ENCODE measurements at places on chromosomes 7 and 10.

- no peak for DNase-seq
Measured at GRCh38 chr7:70040970-70041766, 442.9 kb downstream of the AUTS2 start.

DNA sequence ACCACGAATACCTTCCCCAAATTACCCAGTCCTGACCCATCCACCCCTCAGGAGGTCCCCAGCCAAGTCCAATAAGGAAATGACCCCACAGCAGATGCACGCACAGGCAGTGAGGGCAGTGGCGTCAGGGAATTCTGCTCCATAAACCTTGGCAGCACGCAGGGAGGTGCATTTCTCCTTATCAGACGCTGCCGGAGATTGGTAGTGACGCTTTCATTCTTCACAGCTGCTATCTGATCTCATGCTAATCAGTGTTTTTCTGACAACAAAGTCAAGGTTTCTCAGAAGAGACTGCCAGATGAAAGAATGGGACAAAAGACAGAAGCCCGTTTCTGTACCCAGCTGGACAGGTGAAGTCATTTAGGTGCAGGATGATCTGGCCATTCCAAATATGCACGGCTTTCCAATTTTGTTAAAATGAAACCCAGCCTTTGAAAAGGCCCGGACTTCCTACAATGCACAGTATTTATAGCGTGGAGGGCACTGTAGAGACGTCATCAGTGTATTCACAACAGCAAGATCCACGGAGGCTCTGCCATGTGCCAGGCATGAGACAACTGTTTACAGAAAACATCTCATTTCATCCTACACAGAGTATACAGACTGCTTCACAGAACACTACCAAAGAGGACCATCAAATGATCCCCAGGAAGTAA is 35.3 kb downstream of the DIP2C start:
- no peak for DNase-seq

DNA sequence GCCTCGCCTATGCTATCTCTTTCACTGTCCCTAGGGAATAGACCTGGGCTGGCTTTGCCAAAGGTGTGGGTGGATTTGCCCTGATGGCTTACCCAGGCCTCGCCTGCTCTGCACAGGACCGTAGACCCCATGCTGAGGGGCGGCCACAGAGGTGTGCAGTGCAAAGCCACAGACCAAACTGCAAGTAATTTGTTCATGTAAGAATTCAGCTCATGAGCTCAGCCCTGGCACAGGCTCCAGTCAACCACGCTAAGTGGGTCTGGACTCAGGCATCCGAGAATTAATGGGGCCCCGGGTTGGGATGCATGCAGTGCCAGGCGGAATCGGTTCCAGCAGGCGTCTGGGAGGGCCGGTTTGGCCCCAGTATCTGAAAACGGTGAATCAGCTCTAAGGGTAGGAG is 445.2 kb downstream of the DNAJB6 start:
- no peak for DNase-seq

DNA sequence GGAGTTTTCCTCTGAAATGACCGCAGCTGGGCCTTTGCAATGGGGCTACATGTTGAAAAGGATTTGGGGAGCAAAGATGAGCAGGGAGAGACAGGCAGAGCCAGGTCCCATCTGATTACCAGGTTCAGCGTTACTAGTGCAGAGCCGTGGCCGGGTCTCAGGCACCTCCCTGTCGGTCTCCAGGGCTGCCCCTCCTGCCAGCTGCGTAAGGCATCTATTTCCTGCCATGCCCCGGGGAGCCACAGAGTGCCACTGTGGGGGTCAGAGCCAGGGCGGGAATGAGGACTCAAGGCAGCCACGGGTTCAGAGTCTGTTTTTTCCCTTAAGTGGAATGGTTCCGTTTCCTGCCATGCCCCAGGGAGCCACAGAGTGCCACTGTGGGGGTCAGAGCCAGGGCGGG is 382.6 kb upstream of the SHH start:
- DNase-seq, result no peak

GRCh38 chr7:150380463-150380862 is 1.3 kb downstream of the ZNF775 start:
- no peak for DNase-seq

- no peak for DNase-seq
Measured at GRCh38 chr7:28841766-28842165, 116.4 kb downstream of the TRIL start.

DNA sequence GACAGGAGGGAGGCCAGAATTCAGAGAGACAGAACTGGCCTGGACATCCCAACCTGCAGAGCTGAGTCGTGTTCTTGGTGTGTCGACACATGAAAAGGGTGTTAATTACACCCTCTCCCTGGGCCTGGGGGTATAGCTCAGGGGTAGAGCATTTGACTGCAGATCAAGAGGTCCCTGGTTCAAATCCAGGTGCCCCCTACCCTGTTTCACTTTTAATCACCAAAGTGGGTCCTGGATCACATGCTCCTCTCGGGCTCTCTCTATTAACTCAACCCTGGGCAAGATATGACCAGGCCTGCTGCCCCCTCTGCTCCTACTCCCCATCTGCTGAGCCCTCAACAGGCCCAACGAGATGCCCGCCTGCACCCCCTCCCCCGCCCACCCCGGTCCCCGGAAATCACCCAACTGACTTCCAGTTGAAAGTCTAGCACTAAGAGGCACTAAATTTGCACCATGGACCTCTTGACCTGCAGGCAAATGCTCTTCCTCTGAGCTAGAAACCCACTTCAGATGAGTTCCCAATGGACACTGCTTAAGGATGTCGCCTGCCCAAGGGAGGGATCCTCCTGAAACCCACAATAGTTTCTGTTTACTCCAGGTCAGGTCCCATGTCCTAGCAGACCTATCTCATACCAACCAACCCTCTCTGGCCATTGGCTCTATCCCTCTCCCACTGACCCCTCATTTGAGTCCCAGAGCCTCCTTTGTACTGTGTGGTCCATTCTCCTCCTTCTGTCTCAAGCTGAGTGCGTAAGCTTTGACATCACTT is 137.6 kb downstream of the ZNF467 start:
- DNase-seq, result no peak

- no peak for DNase-seq
Measured at GRCh38 chr7:67006965-67007364, 10.3 kb downstream of the TYW1 start.

- DNase-seq, result no peak
Measured at GRCh38 chr7:130296221-130296951, 3.4 kb downstream of the CPA4 start.

GRCh38 chr10:110872145-110872983 is 636 bp downstream of the PDCD4 start:
- DNase-seq, result peak; percentile 49

GRCh38 chr7:138388673-138389491 is 71.2 kb upstream of the TRIM24 start:
- no peak for DNase-seq

DNA sequence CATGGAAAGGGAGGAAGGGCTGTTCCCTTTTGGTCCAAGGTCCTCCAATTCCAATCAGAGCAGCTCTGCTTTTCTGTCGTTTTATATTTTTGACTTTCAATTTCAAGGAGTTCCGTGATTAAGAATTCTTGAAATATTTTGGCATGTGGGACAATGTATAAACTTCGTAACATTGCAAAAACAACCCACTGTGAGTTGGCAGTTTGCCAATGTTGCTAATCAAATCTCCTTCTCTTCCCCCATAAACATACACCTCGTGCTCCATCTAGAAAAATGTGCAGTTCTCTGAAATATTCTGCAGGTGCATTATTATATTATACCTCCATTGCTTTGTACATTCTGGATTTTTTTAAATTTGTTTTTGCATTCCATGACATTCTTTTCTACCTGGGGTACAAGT is 49.8 kb downstream of the POU6F2 start:
- DNase-seq, result no peak

- no peak for DNase-seq
Measured at GRCh38 chr7:149237502-149237901, 1.9 kb upstream of the ZNF212 start.

DNA sequence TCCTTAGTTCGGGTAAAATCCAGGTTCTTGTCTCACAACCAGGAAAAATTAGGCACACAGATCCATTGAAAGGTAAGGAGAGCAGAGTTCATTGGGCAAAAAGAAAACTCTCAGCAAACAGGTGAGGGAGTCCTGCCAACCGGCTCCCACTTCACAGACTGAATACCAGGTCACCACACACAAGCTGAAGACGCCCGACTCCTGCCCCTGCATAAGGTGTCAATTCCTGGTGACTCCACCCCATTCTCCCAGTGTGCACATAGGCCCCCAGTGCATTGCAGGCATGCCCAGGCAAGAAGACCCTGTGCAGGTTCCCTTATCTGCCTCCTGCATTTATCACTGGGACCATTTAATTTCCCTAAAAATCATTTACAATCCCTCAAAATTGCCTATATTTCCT is 354.6 kb downstream of the LRRTM3 start:
- no peak for DNase-seq

GRCh38 chr10:79056736-79057391 is 11.9 kb upstream of the ZMIZ1 start:
- peak; percentile 23 for DNase-seq

DNA sequence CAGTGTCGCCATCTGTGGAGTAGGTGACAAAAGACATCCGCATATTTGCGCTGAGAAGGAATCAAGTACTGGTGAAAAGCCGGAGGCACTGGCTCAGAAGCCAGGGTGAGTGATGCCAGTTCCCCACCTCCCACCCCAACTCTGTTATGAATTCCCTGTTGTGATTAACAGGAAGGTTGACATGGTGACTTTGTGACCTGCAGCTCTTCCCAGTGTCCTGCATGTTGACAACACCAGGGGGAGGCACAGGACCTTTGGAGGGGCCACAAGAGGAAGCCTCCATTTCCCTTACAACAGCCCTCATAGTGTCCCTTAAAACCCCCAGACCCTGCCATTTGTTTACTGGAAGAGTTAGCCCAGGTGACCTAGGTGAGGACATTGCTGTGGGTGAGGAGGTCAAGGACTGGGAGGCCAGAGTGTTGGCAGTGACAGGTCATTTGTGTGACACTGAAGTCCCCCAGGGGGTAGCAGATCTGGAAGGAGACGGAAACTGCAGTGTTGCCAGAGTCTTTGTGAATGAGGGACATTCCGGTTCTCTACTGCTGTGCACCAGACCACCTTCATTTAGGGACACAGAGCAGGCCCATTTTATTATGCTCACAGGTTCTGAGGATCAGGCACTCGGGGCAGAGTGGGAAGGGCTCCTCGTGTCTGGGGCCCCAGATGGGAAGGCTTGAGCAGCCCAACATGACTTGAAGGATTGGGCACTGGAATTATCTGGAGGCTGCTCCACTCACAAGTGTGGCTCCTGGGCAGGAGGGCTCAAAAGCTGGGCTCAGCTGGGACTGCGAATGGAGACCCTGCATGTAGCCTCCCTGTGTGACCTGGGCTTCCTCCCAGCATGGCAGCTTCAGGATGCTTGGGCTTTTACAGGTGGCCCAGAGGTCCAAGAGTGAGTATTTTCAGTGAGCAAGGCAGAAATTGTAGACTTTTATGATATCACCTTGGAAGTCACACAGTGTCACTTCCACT is 13.0 kb upstream of the ANTXRL start:
- no peak for DNase-seq

DNA sequence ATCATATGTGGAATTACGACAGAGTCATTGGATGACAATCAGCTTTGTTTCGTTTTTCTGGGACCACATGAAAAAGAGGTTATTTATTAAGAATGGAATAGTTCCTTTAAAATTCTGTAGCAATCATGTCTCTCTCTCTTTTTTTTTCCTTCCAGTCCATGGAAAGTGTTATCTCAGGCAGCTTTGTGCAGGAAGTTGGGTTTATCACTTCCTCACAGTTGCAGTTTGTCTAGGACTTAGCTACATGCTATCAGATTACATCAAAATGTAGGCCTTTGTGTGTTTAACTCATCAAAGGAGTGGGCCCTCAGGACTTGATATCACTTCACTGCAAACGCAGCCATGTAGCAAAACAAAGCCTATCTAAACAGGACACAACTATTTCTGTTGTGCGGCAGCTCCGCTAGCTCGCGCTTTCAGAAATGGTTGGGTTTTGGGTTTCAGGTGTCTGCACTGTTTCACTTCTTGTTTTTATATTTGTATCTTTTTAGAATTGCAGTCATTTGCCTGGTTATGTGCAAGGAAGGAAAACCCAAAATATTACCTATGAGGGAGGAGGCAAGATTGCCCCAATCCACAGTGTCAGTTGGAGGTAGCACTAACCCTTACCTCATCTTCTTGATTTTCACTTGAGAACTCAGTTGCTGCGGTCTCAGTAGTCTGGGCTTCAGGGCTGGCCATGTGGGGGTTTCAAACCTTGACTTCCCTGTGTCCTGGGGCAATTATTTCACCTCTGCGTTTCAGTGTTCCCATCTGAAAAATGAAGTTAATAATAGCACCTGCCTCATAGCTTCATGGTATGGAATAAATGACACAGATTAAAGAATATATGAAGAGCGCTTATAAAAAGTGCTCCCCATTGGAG is 66.7 kb downstream of the HHEX start:
- no peak for DNase-seq
